ENCODE measurements at places on chromosomes 5 and 9.

- no peak for DNase-seq
Observed at GRCh38 chr5:2260211-2261003, 377.7 kb upstream of the IRX4 start.

DNA sequence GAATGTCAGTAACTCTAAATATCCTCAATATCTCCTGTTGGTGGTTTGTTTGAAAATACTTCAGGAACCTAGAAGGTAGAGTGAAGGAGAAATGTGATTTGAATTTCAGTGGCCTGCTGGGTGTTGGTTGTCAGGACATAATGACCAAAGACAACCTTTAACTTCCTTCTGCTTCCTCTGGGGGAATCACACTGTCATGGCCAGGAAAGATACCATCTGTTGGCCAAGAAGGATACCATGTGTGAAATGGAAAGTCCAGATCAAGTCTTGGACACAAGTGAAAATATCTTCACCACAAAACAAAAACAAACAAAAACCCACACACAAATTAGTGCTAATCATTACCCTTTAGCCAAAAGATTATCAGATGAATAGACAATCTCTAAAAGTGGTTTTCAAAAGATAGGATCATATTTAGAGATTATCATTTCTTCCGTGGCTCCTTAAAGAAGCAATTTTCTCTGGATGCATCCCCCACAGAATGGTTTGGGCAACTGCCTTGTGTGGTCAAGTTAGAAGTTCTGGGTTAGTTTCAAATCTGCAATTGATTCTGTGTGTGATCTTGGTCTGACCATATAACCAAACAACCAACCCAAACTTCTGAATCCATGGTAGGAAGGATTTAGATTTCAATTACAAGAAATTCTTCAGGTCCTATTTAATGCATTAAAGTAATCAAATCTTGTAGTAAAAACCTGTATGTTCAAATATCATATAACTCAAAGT lies 1.6 kb downstream of the C1QTNF3 start:
- no peak for DNase-seq

DNA sequence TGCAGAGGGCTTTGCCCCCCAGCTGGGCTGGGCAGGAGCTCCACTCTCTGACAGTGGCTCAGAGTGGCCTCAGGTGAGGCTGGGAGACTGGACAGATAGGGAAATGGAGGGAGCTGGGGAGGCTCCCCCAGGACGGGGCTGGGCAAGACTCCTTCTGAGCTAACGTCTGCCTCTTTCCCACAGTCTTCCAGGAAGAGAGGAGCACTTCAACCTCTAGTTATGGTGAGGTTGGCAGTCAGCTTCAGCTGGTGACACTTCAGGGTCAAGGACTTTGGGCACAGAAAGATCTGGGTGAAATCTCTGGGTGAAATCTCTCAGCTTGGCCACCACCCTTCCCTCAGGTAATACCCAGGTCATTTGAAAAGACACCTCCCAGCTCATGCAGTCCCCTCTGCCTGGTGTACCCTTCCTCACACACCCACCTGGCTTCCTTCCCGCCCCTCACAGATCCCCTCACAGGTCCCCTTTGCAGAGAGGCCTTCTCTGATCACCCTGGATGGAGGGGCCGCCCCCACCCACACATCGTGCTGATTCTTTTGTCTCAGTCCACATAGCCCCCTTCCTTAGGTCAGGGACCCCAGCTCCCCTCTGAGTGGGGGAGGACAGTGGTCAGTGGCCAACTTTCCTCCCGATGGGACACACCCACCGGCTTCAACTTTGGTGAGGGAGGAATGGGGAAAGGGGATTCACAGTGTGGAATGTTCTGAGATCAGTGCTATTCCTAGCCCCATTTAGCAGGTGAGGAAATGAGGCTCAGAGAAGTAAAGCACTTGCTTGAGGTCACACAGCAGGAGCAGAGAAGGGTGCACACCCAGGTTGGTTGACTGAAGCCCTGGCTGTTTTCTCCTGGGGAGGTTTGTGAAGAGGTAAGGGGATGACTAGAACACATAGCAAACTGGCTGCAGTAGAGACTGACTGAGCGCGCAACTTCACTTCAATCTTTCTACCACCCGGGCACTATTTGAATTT lies 15.8 kb upstream of the NEURL1B start:
- DNase-seq = no peak

DNA sequence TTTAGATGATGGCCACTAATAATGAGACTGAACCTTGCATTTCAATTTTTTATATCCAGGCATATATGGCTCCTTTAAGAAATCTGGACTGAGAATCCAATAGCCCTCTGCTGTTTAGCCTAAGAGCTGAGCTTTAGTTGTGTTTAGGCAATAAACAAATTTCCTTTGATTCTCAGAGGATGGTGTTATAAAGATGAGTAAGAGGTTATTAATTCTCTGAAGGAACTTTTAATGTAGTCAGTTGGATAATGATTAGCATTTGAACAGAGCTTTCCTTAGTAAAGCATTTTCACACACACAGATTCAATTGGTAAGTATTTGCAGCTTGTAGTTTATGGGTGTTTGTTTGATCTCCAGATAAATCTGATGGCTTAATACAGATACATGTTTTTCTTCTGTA lies 149.6 kb downstream of the PRR16 start:
- no peak for DNase-seq

DNA sequence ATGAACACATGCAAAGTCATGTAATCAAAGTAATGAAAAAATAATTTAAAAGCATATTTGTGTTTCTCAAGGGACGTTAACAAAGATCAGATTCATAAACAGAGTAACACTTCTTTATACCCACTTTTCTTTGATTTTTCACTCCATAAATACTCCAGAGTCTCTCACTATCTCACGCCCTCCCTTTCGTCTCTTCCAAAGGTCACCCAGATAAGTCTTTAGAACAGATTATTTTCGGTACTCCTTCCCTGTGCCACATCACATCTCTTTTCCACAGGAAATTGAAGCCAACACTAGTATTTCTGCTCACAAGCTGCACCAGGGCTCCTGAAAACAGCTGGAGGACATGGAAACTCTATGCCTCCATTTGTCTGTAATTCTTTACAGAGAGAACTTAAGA lies 15.4 kb upstream of the ALDOB start:
- no peak for DNase-seq

DNA sequence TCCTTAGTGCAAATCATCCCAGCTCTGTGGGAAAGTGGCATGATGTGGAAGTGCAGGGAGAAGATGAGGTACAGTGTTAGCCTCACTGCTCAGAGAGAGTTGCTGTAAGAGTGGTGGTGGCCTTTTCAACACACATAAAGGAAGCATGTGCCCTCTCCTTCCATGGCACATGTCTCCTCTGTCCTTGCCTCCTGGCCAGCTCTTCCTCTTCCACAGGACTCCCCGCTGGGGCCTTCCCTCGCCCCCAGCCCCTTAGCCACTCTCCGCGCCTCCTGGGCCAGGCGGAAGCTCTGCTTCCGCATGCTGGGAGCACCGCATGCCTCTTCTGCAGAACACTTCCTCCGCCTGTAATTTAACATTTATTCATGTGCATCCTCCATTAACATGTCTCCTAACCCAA lies 4.8 kb upstream of the KCNMB1 start:
- DNase-seq = no peak

DNA sequence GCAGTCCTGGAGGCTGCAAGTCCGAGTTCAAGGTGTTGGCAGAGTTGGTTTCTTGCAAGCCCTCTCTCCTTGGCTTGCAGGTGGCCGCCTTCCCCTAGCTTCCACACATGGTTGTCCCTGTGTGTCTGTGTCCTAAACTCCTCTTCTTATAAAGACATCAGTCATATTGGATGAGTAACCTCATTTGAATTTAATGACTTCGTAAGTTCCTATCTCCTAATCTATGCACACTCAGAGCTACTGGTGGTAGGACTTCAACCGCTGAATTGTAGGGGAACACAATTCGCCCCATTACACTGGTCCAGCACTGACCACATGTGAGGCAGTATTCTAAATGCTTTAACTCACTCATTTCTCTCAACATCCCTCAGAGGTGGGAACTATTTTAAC lies 25.9 kb upstream of the ADAMTS2 start:
- DNase-seq = no peak

DNA sequence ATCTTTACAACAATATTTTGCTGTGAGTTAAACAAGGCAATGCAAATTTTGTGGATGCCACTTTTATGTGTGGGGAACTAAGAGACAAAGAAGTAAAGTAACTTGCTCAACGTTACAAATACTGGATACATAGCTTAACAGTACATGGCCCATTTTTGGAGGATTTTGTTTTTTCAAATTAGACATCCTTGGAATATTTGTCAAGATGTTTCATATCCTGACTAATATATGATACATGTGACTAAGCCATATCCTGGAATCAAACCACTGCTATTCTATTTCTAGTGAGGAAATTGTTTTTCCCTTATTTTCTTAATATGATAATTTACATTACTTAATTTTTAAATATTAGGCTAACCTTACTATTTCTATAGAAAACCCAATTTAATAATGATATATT lies 529.8 kb downstream of the DMRTA1 start:
- no peak for DNase-seq

- no peak for DNase-seq
Observed at GRCh38 chr5:157976429-157976828, 117.5 kb upstream of the CLINT1 start.

DNA sequence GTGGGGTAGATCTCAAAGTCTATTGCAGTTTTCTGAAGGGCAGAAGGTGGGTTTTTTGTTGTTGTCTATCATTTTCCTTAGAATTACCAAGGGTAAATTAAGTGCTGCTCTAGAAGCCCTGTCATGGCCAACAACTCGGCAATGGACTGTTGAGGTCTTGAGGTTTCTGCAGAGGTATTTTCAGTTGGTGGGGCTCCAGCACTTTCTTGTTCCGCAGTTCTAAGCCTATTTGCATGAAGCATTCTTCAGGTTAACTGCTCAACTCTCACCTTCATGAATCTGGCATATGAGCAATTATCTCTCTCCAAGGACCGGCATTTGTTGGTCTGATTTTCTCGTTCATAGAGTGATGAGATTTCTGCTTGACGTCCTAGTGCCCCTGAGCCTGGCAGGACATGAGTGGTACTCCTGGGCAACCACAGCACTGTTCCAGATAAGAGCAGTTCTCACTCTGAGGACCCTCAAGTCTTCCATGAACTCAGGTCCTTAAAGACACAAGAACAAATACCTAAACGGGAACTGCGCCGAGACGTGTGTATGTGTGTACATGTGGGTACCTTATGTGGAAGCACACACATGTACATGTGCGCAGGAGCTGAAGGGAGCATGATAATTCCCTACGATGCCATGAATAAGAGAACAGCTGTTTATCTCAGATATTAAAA lies 544.5 kb downstream of the CSNK1G3 start:
- no peak for DNase-seq

DNA sequence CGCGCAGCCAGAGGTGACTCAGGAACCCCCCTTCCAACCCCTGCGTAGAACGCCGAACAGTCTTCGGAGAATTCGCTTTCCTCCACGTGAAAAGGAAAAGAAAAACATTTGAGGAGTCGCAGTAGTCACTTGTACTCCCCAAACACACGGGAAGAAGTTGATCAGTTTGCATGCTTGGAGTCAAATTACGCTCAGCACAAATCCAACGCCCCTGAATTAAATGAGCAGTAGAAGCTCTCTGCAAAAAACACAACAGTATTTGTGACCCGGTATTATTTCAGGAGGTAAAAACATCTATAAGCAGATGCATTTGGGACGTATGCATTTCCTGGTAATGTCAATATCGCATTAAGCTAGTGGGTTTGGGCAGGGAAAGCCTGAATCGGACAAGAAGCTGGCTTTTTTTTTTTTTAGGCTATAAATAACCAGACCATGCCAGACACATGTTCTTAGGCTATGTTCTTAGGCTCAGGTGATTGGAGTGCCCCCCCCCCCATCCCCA lies 854 bp upstream of the ARL15 start:
- DNase-seq = peak; percentile 28

DNA sequence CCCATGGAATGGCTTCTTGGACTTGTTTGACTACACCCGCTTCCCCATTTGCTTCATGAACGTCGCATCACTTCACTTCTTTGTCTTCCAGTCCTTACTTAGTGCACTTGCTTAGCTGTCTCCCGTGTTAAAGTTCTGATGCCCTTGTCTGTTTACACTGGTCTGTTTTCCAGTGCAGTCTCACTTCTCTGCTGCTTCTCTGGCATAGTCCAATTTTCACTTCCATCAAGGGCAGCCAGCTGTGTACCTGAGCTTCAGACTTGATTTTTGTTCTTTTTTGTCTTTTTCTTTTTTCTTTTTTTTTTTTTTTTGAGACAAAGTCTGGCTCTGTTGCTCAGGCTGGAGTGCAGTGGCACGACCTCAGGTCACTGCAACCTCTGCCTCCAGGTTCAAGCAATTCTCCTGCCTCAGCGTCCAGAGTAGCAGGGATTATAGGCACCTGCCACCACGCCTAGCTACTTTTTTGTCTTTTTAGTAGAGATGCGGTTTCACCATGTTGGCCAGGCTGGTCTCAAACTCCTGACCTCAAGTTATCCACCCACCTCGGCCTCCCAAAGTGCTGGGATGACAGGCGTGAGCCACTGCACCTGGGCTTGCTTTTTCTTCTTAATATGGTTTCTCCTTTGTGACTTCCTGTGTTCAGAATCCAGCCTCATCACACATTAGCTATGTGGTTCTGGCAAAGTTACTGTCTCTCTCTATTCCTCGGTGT lies 75.4 kb downstream of the LRRC70 start:
- DNase-seq = no peak

DNA sequence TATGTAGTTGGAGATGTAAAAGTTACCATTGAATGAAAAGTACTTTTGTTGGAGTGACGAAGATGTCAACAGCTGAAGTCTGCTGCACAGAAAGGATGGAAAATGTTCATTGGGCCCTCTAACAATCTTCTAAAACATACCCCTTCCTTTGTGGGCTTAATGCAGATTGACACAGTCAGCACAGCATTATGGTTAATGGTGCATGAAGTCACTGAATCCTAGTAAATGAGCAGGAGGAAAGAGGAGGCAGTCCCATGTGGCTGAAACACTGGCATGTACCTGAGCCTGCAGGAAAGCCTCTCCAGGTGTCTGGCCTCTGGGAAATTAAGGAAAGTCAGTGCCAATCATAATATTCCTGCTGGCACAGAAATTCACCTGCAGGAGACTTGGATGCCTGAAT lies 153.8 kb downstream of the ARL15 start:
- DNase-seq = no peak

GRCh38 chr9:90288275-90288639 lies 354.4 kb downstream of the DIRAS2 start:
- no peak for DNase-seq

- no peak for DNase-seq
Observed at GRCh38 chr5:6488021-6488420, 39.4 kb downstream of the UBE2QL1 start.

- no peak for DNase-seq
Observed at GRCh38 chr9:130789747-130790672, 45.0 kb upstream of the ABL1 start.

All from HTR-8/SVneo (cell line).